Activated gamma-delta T cell (primary cell): ENCODE measurements at places on chromosomes 4 and X.

DNA sequence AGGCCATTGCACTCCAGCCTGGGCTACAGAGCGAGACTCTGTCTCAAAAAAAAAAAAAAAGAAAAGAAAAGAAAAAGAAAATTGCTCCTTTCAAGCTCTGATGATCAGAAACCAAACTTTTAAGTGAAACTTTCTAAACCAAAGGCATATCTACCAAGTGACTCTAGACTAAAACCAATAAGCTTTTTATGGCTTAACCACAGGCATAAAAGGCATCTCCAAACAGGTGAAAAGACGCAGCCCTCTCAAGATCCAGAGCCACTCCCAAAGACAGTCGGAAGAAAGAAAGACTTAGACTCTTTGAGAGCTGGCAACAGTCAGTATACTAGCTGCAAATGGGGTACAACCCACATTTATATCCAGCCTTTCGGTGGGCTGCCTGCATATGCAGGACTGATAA, 117.1 kb upstream of the AP1S2 start:
- no peak for DNase-seq

DNA sequence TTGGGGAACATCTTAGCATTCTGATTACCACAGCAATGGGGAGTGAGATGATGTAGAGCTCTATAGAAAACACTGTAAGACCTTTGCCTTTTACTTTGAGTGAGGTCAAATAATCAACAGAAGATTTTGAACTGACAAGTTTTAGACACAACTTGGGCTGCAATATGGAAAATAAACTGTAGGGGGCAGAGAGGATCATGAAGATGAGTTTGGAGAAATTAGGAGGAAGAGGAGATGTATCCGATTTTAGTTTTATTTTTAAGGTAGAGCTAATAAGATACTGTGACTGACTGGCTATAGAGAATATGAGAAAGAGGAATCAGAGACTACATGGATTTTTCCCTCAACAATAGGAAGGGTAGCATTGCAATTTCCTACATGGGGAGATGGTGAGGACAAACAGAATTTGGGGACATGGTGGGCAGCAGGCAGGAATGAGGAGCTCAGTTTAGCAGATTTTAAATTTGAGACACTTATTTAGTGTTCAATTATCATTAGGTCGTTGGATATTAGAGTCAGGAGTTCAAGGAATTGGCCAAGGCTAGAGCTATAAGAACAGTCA, 563.1 kb downstream of the INPP4B start:
- no peak for DNase-seq

DNA sequence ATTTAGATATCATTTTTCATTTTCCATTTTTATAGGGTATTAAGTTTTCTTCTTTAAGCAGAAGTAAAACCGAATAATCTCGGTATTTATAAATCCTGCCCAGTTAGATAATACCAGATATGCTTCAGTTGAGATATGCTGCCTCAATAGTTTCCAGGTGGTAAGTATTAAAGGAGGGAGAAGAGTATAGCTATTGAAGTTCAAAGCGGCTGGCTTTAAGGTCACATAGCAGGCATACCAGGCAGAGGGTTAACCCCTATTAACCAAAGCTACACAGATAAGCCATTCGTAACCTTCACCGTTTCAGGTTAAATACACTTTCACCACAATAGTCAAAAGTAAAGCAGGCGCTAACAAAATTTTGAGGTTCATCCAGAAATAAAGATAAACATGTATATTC, 54.2 kb downstream of the EDNRA start:
- no peak for DNase-seq

DNA sequence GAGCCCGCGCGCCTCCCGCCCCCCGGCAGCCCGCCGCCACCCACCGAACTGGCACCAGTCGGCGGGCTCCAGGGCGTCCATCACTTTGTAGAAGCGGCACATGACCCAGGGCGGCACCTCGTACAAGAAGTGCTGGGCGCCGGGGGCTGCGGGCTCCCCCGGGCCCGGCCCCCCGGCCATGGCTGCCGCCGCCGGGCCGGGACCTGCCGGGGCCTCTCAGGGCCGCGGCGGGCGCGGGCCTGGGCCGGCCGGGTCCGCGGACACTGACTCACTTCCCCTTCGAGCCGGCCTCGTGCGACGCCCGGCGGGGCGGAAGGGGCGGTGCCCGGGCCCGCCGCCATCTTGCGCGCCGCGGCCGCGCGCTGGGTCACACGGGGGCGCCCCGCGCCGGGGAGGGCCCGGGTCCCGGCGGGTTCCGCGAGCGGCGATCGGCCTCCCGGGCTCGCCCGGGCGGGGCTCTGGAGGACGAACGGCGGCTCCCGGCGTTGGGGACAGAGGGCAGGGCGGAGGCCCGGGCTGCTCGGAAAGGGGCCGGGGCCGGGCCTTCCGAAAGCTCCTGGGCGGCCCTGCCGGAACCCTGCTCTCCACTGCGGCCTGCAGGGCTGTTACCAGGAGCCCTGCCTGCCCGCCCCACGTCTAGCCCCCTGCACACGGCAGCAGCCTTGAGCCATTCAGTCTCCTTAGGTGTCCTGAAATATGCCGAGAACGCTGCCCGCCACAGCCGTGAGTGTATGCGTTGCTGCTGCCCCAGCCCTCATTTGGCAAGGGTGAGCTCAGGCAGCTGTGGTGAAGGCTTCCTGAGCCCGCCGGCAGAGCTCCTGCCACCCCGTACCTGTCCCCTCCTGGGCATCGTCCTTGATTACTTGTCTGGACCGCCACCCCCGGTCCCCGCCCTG, at the start of gene IRAK1:
IRAK1 (minus strand) TSS at position 270 of the 896 bp plus-strand sequence; CDS start at position 180, 90 bp downstream.
- peak; percentile 37 for DNase-seq

DNA sequence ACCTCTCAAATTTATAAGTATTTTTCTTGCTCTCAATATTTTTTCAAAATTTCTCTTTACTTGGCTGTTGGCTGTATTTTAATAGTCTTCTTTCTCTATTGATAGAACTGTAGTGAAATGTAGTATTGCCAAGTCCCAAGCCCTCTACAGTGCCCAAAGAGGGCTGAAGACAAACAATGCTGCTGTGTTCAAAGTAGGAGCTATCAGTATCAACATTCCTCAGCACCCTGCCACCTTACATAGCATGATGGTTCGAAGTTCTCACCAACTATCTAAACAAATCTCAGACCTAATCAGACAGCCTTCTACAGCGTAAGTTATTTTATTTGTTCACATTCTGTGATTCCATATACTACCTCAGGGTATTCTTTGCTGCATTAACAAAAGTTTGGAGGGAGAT, 99.1 kb upstream of the ADAD1 start:
- no peak for DNase-seq

- DNase-seq, result no peak
These were observed 641.8 kb downstream of the FSTL5 start for GRCh38 chr4:161522031-161522430.

GRCh38 chr4:176752191-176752749, 40.5 kb downstream of the VEGFC start:
- DNase-seq, result no peak

DNA sequence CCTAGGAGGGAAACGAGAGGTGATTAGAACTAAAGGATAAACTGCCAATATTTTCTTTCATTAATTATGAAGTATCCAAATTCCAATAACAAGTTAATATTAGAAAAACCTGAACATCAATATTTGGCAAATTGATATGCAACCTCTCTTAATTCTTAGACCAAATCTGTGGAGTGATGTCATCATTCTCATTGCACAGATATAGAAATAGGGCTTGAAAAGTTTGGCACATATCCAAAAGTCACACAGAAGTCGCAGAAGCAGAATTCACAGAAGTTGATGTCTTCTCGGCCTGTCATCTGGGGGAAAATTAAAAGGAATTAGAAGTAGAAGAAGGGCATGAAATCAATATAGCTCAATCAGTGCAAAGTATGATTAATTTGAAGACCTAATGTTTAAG, 36.9 kb downstream of the ENPEP start:
- DNase-seq, result no peak

DNA sequence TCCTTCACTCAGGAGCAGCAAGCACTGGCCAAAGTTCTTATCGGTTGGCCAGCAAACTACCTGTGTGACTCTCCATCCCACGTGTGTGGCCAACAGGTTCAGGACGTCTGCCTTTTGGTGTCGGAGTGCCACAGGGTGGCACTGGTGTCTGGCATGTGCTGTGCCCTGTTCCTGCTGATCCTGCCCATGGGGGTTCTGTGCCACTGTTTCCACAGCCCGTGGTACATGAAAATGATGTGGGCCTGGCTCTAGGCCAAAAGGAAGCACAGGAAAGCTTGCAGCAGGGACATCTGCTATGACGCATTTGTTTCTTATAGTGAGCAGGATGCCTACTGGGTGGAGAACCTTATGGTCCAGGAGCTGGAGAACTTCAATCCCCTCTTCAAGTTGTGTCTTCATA, 4.6 kb upstream of the TLR2 start:
- DNase-seq, result no peak

DNA sequence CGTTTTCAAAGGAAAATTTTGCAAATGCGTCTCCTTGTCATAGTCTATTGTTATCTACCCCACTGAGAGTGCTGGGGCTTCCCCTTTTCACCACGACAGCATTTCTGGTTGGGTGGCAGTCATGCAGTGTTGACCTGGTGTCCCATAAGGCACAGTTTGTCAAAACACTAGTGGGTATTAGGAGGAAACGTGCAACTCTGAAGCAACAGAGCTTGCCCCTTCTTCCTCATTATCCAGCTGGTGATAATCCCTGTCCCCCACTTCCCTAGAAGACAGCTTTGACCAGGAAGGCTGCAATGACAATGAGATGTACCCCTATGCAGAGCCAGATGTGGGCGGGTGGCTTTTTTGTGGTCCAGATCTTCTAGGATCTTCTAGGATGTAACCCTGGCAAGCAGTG, 1.8 kb downstream of the TBC1D1 start:
- DNase-seq, result no peak
